Spleen (tissue), 13 donors: ENCODE measurements at places on chromosomes 13 and 19. TPM values are rescaled to one million over a fixed set of nuclear protein-coding genes. Genes with fewer than 3 reads are reported as not detected.

DNA sequence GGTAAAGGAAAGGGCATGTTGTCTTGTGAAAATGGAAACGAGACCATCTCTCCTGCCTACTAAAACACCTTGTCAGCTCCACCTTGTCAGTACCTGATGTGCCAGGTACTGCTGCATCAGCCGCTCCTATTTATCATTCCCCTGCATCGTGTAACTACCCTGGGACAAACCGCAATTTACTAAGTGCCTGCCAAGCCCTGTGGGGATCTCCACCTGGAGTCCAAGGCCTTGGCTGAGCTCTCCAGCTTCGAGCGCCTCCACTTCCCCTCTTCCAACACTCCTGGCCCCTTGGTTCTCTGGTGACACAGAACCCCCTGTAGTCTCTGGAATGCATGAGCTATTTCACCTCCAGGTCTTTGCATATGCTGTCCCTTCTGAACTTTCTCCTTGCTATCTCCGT, 25.9 kb upstream of the CCNP start:
- H3K27me3 ChIP-seq: no peaks in the 10 kb centered on the region
- H3K27ac ChIP-seq: no peak overlapping the region
- peaks cover 55% of the 10 kb centered on the region for H3K36me3 ChIP-seq
- DNase-seq: no peak
- peaks cover 2% of the 10 kb centered on the region for H3K4me1 ChIP-seq

GRCh38 chr13:28347456-28348371, 147.2 kb downstream of the FLT1 start:
- DNase-seq: no peak
- no peaks in the 10 kb centered on the region for H3K4me1 ChIP-seq
- no peaks in the 10 kb centered on the region for H3K27me3 ChIP-seq
- no peak overlapping the region for H3K4me3 ChIP-seq
- H3K36me3 ChIP-seq: no peaks in the 10 kb centered on the region

DNA sequence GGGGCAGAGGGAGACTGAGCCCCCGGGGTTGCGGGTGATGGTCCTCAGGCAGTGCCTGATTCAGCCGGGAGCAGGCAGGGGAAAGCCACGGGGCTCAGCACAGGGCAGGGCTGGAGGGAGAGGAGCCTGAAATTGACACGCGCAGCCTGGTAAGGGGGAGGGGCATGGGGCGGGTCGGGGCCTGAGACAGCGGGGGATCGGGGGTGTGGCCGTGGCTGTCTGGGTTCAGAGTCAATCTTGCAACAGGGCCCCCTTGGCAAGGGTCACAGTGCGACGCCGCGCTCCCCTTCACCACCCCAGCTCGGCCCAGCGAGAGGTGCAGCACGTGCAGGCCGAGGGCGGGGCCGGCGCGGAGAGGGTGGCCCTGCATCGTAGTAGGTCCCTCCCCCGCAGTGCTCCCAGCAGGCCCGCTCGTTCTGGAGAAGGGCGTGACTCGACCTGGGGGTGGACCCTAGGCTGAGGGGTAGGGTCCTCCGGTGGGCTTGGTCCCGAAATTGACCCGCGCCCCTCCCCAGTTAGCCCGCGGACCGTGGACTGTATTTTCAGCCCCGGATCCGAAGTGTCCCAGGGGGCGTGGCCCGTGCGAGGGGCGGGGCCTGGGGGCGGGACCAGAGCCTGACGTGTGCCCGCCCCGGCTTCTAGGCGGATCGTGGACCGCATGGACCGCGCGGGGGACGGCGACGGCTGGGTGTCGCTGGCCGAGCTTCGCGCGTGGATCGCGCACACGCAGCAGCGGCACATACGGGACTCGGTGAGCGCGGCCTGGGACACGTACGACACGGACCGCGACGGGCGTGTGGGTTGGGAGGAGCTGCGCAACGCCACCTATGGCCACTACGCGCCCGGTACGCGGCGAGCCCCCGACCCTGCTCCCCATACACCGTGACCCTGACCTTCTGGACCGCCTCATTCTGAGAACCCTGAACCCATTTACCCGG, 6.0 kb downstream of the RCN3 start:
- H3K36me3 ChIP-seq: no peaks in the 10 kb centered on the region
- peak overlapping the region; percentile 24 for H3K27ac ChIP-seq
- no peaks in the 10 kb centered on the region for H3K27me3 ChIP-seq
- H3K4me1 ChIP-seq: peaks cover 45% of the 10 kb centered on the region
- H3K4me3 ChIP-seq: peak overlapping the region; percentile 76

DNA sequence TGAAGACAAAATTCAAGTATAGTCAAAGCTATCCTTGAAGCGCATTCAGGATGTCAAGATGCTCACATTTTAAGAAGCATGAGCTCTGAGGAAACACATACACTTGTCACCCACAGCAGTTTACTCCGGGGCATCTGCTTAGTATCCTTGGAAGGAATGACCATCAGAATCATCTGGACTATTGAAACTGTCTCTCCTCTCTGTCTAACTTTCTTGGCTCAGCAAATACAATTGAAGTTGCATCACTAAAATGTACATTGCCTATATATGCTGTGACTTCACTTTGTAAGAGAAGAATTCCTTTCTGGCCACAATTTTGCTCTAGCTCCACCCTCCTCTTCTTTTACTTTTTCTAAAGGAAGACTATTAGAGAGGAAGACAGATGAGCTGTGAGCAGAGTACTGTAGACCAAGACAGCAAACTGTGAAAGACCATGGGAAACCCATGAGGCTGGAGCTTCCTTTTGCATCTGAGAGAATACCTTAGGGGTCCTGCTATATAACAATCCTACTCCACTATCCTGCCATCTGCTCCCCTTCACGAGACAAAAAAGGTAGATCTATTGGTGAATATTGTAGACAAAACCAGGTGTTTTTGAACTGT, 906.3 kb downstream of the PCDH9 start:
- H3K4me3 ChIP-seq: no peak overlapping the region
- no peaks in the 10 kb centered on the region for H3K36me3 ChIP-seq
- no peak overlapping the region for H3K27ac ChIP-seq
- H3K4me1 ChIP-seq: no peaks in the 10 kb centered on the region

DNA sequence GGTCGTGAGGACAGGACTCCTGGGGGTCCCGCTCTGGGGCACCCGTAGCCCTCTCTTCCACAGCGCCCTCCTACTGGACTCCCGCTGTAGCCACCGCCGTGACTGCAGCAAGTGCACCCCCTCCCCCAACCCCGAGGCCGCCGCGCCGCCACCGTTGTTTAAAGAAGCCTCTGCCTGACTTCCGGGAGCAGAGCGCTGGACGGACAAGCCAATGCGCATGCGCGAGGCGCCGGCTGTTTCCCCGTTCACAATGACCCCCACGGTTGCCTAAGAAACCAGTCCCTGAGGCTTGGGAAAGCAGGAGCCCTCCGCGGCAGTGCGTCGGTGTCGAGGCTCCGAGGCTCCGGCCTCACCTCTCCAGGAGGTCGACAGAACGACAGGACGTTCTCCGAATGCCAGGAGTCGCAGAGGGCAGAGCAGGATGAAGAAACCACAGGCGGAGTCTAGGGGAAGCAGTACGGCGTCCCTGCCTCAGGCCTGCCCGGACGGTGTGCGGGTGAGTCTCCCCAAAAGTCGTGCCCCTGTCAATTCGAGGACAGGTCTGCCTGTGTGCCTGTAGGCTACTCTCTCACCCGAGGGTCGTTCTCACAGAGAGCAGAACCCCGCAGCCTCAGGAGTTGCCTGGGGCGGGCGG, 70.5 kb upstream of the ZNF420 start:
- H3K4me3 ChIP-seq: peak overlapping the region; percentile 43
- H3K27me3 ChIP-seq: no peaks in the 10 kb centered on the region
- H3K4me1 ChIP-seq: no peaks in the 10 kb centered on the region
- H3K36me3 ChIP-seq: peaks cover 27% of the 10 kb centered on the region

GRCh38 chr13:111160648-111161047, 45.5 kb downstream of the ARHGEF7 start:
- peaks cover 49% of the 10 kb centered on the region for H3K36me3 ChIP-seq
- peaks cover 39% of the 10 kb centered on the region for H3K4me1 ChIP-seq
- no peak overlapping the region for H3K4me3 ChIP-seq
- no peak for DNase-seq
- H3K27ac ChIP-seq: no peak overlapping the region

- no peaks in the 10 kb centered on the region for H3K36me3 ChIP-seq
- H3K27ac ChIP-seq: no peak overlapping the region
- no peaks in the 10 kb centered on the region for H3K27me3 ChIP-seq
- DNase-seq: no peak
- no peak overlapping the region for H3K4me3 ChIP-seq
These were observed 259.5 kb downstream of the COL4A1 start for GRCh38 chr13:110047496-110047895.

- H3K4me3 ChIP-seq: no peak overlapping the region
- H3K36me3 ChIP-seq: no peaks in the 10 kb centered on the region
- DNase-seq: no peak
- no peak overlapping the region for H3K27ac ChIP-seq
These were observed 145.7 kb downstream of the LIG4 start for GRCh38 chr13:108069521-108070210.

- no peaks in the 10 kb centered on the region for H3K36me3 ChIP-seq
- H3K4me3 ChIP-seq: no peak overlapping the region
- no peak overlapping the region for H3K27ac ChIP-seq
- no peaks in the 10 kb centered on the region for H3K27me3 ChIP-seq
- DNase-seq: no peak
These were observed 10.8 kb upstream of the RNF113B start for GRCh38 chr13:98187965-98188261.

GRCh38 chr19:47651691-47652090, 42.8 kb downstream of the BICRA start:
- no peak overlapping the region for H3K27ac ChIP-seq
- no peak overlapping the region for H3K4me3 ChIP-seq
- DNase-seq: no peak
- H3K27me3 ChIP-seq: no peaks in the 10 kb centered on the region
- peaks cover 48% of the 10 kb centered on the region for H3K36me3 ChIP-seq
- H3K4me1 ChIP-seq: no peaks in the 10 kb centered on the region

DNA sequence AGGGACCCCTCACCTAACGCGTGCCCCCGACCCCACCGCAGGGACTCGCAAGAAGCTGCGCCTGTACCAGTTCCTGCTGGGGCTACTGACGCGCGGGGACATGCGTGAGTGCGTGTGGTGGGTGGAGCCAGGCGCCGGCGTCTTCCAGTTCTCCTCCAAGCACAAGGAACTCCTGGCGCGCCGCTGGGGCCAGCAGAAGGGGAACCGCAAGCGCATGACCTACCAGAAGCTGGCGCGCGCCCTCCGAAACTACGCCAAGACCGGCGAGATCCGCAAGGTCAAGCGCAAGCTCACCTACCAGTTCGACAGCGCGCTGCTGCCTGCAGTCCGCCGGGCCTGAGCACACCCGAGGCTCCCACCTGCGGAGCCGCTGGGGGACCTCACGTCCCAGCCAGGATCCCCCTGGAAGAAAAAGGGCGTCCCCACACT, 4.7 kb upstream of the MYBPC2 start:
- H3K4me3 ChIP-seq: no peak overlapping the region
- peak; percentile 93 for DNase-seq
- no peaks in the 10 kb centered on the region for H3K36me3 ChIP-seq
- no peak overlapping the region for H3K27ac ChIP-seq
- H3K27me3 ChIP-seq: peaks cover 25% of the 10 kb centered on the region

DNA sequence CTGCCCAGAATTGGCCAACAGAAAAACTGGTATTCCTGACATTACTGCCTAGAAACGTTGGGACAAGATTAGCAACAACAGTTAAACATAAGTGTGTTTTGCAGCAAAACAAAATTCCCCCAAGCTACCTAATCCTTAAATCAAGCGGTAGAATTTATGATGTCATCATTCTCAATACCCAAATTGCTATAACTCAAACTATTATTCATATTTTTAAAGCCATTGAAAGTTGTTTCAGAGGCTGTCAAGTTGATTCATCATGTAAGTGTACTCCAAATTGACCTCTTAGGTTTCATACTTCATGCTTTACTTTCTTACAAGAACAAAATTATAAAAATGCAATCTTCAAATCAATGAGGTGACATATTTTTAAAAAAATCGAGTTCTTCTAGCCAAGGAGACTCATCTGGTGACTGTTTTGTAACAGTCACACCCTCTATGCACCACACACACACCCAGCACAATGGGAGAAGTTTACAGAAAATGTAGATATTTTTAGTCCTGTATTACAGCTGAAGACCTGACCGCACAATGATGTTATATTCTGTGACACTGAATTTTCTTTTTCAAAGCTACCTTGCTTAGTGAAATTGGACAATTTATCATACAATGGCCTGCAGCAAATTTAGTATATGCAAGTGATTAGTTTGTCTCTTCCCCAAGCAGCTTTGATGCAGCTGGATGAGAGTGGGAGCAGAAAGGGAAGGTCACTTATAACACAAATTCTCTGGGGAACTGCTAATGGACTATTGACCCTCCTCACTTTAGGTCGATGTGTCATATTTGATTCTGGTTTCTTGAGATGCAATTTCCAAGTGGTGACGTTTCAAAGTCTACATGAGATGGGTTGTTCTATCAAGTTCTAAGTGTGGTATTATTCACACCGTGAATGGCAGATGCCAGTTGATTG, 345.3 kb upstream of the OBI1 start:
- no peaks in the 10 kb centered on the region for H3K36me3 ChIP-seq
- no peak overlapping the region for H3K27ac ChIP-seq
- no peak for DNase-seq
- no peaks in the 10 kb centered on the region for H3K4me1 ChIP-seq
- H3K4me3 ChIP-seq: no peak overlapping the region

GRCh38 chr19:44809577-44810233, 802 bp downstream of the BCAM start:
- DNase-seq: no peak
- no peaks in the 10 kb centered on the region for H3K27me3 ChIP-seq
- H3K4me1 ChIP-seq: peaks cover 29% of the 10 kb centered on the region
- no peaks in the 10 kb centered on the region for H3K36me3 ChIP-seq

DNA sequence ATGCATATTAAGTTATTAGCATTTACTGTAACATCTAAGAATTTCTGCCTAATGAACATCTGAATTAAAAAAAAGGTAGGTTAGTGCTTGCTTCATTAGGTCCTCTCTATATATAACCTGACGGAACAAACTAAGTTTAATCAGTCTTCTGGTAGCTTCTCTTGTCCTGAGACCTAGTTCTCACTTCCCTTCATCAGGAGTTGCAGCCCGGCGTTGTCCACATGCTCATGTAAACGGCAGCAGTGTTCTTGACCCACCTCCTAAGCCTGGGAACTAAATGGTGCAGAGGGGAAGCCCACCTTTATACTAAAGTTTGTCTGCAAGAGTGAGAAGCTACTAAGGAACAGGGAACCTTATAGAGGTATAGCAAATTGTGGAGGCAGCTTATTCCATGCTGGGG, 31.9 kb upstream of the CPB2 start:
- H3K4me3 ChIP-seq: no peak overlapping the region
- H3K36me3 ChIP-seq: peaks cover 67% of the 10 kb centered on the region
- H3K27me3 ChIP-seq: no peaks in the 10 kb centered on the region
- no peak for DNase-seq
- no peaks in the 10 kb centered on the region for H3K4me1 ChIP-seq

GRCh38 chr19:48877855-48878195, 5.6 kb downstream of the PPP1R15A start:
- peak overlapping the region; percentile 99 for H3K27ac ChIP-seq
- no peak for DNase-seq
- H3K36me3 ChIP-seq: peaks cover 71% of the 10 kb centered on the region
- H3K4me3 ChIP-seq: no peak overlapping the region
- H3K27me3 ChIP-seq: no peaks in the 10 kb centered on the region
- peaks cover 48% of the 10 kb centered on the region for H3K4me1 ChIP-seq

Gene ODAD3
- total RNA-seq: 2.0 TPM

Gene PRTN3
- 11.7 TPM for total RNA-seq

Gene LHB
- total RNA-seq: not detected

Gene ZNF132
- 8.4 TPM for total RNA-seq

Gene CTXN1
- 2.1 TPM for total RNA-seq

Gene PSG1
- total RNA-seq: not detected

Gene PRR36
- not detected for total RNA-seq

Gene RASIP1
- 78.1 TPM for total RNA-seq
